Calu3 (cell line): ENCODE measurements at places on chromosomes 2 and 18. TPM values are rescaled to one million over a fixed set of nuclear protein-coding genes. Genes with fewer than 3 reads are reported as not detected.
A peak's percentile ranks its signal among the peaks of the same experiment; 100 is the strongest.

- no peaks in the 10 kb centered on the region for H3K4me1 ChIP-seq
- H3K4me3 ChIP-seq, result no peak overlapping the region
- H3K27ac ChIP-seq, result no peak overlapping the region
- no peaks in the 10 kb centered on the region for H3K36me3 ChIP-seq
Observed at GRCh38 chr2:177984749-177985148, 87.8 kb downstream of the PDE11A start.

DNA sequence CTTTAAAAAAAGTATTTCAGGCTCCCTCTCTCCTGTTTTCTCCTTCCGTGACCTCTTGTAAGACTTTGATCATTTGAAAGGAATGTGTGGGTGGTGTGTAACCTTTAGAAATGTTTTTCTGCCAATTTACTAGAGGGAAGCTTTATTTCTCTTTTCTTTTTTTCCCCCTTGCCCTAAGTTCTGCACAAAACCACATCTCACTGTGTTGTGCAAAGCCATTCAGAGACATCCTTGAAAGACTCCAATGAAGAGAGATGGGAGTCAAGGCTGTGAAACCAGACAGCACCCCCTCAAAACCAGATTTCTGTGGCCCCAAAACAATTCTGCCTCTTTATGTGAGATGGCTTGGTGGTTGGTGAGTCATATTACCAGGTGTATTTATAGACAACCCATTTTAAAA, 184.6 kb upstream of the ERBB4 start:
- H3K36me3 ChIP-seq, result no peaks in the 10 kb centered on the region
- no peak for DNase-seq
- H3K4me1 ChIP-seq, result no peaks in the 10 kb centered on the region
- H3K27ac ChIP-seq, result no peak overlapping the region
- H3K4me3 ChIP-seq, result no peak overlapping the region

The SCYGR2 gene
- total RNA-seq, result not detected in 2 replicates

- H3K27me3 ChIP-seq, result no peaks in the 10 kb centered on the region
- DNase-seq, result no peak
- peaks cover 15% of the 10 kb centered on the region for H3K4me1 ChIP-seq
- no peak overlapping the region for H3K4me3 ChIP-seq
- H3K27ac ChIP-seq, result no peak overlapping the region
Observed at GRCh38 chr2:168574856-168575630, 119.0 kb downstream of the CERS6 start.

The NT5C1B gene
- not detected in 2 replicates for total RNA-seq

DNA sequence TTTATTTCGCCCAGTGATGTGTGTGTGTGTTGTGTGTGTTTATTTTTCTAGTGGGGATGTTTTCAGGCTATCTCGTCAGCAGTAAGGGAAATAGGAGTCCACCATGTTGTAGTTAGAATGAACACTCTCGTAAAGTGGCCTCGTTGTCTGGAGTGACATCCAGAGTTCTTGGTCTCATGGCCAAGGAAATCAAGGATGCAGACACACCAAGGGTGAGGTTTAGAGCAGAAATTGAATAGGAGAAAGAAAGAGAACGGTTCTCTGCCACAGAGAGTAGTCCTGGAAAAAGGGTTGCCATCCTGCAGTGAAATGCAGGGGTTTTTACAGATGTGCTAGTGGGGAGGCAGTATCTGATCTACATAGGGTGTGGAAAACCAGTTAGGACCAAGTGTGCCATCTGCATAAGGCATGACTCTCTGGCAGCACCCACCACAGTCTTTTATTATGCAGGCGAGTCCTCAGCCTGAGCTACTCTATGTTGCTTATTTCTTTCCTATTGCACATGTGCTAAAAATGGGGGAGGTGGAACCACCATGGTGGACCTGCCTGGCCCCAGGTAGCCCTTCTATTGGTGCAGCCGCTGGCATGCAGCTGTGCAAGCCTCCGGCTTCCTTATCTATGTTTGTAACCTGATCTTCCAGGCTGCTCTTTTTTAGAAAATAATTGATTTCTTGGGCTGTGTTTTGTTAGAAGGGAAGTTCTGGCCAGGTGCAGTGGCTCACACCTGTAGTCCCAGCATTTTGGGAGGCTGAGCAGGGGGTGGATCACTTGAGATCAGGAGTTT, 23.2 kb downstream of the RALB start:
- H3K27me3 ChIP-seq, result no peaks in the 10 kb centered on the region
- DNase-seq, result peak; percentile 48
- no peak overlapping the region for H3K27ac ChIP-seq

DNA sequence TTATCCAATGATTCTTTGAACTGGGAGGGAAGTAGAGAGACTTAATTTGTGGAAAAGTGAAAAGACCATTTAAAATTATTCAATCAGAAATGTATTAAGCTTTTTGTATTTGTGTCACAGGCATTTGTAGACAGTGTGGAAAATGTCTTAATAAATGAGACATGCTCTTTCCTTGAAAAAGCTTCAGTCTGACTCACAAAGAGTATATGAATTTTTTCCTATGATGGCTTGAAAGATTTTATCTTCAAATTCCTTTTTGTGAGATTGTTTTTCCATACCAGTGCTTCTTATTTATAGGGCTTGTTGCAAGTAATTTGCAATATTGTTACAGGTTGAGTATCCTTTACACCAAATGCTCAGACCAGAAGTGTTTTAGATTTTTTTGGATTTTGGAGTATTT, 39.5 kb downstream of the STON1 start:
- H3K4me1 ChIP-seq, result no peaks in the 10 kb centered on the region
- H3K36me3 ChIP-seq, result no peaks in the 10 kb centered on the region
- H3K27me3 ChIP-seq, result no peaks in the 10 kb centered on the region
- no peak overlapping the region for H3K4me3 ChIP-seq

DNA sequence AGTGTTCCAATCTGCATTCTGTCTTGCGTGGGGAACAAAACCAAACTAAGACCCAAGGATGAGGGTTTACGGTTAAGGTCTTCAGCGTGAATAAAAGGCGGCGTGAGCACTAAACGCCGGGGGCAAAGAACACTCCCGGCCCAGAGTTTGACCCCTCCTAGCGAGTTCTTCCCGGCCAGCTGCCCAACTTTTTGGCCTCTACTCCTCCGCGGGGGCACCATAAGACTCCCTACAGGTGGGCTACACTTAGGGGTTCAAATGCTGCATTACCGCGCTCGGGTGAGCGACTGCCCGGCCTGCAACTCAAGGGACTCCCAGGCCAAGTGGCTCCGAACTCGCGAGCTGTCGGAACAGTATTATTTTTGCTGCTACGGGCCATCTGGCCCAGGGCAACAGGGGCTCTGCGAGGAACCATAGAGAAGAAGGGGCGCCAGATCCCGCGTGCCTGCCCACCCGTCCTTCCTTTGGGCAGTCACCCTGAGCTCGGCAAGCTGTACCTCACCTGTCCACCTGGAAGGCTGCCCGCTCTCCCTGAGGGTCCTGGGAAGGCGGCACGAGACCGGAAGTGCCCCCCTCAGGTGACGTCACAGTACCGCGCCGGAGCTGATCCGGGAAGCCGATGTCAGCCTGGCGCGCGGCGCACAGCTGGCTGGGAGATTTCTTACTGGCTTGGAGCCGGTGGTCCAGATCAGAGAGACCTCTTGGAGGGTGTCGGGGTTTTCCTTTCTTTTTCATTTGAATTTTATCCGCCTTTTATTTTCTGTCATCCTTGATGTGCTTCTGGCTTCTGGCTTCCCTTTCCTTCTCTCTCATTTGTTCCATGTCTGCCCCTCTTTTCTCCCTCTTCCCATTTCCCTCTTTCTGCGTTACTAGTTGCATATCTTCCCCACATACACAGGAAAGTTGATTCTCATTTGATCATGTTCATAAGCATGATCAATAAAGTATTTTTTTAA, at the start of gene LDAH:
TSS of gene LDAH (minus strand) at position 567 of the 956 bp plus-strand sequence. CDS start 21,638 bp downstream, outside the sequence.
- peak within 1 kb of the TSS; percentile 95 for H3K4me3 ChIP-seq
- peak; percentile 94 for DNase-seq
- H3K36me3 ChIP-seq, result peaks cover 17% of the 10 kb centered on the region
- H3K4me1 ChIP-seq, result no peaks in the 10 kb centered on the region
- peak within 1 kb of the TSS; percentile 97 for H3K27ac ChIP-seq

- H3K36me3 ChIP-seq, result peaks cover 14% of the 10 kb centered on the region
- H3K4me1 ChIP-seq, result peaks cover 14% of the 10 kb centered on the region
- no peak overlapping the region for H3K27ac ChIP-seq
- H3K27me3 ChIP-seq, result no peaks in the 10 kb centered on the region
- no peak overlapping the region for H3K4me3 ChIP-seq
- DNase-seq, result no peak
Observed at GRCh38 chr2:101048756-101049155, 46.7 kb downstream of the RPL31 start.

GRCh38 chr18:49008156-49008555, 57.4 kb upstream of the SMAD7 start:
- H3K4me1 ChIP-seq, result peaks cover 7% of the 10 kb centered on the region
- H3K36me3 ChIP-seq, result peaks cover 19% of the 10 kb centered on the region
- peaks cover 19% of the 10 kb centered on the region for H3K27me3 ChIP-seq

DNA sequence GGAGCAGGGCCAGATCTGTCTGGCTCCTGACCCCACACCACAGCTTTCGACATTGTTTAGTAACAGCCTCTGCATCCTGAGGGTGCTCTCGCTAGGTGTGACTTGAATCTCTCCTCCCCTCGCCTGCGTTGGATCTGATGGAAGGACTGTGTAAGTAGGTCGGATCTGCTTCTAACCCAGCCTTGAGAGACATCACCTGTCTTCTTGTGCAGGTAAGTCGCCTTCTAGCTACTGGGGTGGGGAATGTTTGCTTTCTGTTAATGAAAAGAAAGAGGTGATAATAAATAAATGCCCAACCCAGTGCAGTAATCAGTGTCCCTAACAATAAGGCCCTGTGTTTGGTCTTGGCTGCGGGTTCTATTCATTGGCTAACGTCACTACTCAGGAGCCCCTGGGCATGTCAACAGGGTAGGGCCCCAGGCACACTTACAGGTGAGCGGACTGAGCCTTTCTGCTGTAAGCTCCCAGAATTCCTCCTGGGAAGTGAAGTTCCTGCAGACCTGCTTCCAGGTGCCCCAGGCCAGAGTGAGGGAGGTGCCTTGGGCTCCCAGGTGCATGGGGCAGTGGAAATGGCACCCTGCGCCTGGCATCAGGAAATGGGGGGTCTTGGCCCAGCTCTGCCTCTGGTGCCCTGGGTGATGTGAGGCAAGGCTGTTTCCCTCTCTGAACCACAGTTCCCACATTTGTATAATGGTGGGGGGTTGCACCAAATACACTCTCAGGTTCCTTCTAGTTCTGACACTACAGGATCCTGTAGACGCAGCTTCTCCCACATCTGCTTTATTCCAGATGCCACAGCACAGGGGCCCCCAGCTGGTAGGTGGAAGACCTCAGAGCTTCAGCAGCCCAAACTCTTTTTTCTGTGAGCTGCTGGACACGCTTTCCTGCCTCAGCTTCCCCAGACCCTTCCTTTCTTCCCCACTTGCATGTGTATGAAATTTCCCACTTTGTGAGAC, 11.2 kb upstream of the FOSL2 start:
- no peak overlapping the region for H3K27ac ChIP-seq
- no peaks in the 10 kb centered on the region for H3K27me3 ChIP-seq
- peak; percentile 71 for DNase-seq
- peaks cover 49% of the 10 kb centered on the region for H3K4me1 ChIP-seq
- no peak overlapping the region for H3K4me3 ChIP-seq
- peaks cover 5% of the 10 kb centered on the region for H3K36me3 ChIP-seq

The CRYGD gene
- total RNA-seq, result not detected in 2 replicates
